ENCODE measurements at places on chromosomes 13 and 19.

GRCh38 chr13:93655154-93655553 is 428.5 kb downstream of the GPC6 start:
- no peak for DNase-seq

GRCh38 chr13:110443622-110444225 is 117.8 kb downstream of the RAB20 start:
- DNase-seq, result no peak

- peak; percentile 4 for DNase-seq
Observed at GRCh38 chr13:63345835-63346234, 1930.2 kb upstream of the PCDH20 start.

DNA sequence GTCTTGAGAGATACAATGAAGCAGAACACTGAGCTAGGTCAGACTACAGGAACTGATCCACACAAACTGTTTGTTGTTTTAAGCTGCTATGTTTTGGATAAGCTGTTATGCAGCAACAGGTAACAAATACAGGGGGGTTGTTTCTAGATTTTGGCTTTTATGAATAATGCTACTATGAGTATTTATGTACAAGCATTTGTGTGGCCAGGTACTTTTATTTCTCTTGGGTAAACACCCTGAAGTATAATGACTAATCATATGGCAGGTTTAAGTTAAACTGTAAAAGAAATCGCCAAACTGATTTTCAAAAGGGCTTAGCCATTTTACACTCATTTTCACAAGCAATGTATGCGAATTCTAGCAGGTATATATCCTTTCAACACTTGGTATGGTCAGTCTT is 166.0 kb downstream of the DNAJC3 start:
- no peak for DNase-seq

GRCh38 chr13:80151016-80151415 is 189.9 kb downstream of the SPRY2 start:
- DNase-seq, result no peak

DNA sequence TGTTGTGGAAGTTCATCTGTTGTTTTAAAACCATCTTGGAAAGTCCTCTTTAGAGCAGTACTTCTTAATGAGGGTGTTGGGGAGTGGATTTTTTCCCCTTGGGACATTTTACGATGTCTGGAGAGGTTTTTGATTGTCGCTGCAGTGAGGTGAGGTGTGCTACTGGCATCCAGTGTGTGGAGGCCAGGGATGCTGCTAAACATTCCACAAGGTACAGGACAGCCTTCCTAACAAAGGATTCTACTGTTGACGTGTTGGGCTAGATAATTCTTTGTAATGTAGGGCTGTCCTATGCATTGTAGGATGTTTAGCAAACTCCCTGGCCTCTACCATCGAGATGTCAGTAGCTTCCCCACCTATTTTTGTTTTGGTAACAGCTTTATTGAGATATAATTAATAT is 33.3 kb downstream of the NAA16 start:
- DNase-seq, result no peak

- DNase-seq, result no peak
Observed at GRCh38 chr13:52195401-52195837, 36.0 kb upstream of the NEK3 start.

DNA sequence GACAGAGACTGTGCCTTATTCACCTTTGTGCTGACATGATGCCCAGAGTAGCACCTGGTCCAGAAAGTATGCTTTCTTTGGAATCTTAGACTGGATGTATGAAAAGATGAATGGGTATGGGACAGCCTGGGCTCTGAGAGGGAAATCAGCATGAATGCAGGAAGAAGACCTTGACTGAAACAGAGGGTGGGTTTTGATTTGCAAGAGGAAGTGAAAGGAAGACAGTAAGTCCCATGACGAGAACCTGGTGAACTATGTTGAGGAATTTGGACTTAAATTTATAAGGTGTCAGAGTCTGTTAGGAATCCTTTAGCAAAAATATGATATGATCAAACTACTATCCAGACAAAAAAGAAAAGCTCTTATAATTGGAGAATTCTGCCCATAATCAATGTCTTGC is 301.9 kb downstream of the SPRY2 start:
- DNase-seq, result no peak

- DNase-seq, result no peak
Observed at GRCh38 chr13:25097426-25097825, 1.5 kb downstream of the PABPC3 start.

GRCh38 chr13:33251131-33251661 is 34.4 kb downstream of the STARD13 start:
- DNase-seq, result no peak

- no peak for DNase-seq
Observed at GRCh38 chr13:70188567-70188966, 80.3 kb upstream of the KLHL1 start.

DNA sequence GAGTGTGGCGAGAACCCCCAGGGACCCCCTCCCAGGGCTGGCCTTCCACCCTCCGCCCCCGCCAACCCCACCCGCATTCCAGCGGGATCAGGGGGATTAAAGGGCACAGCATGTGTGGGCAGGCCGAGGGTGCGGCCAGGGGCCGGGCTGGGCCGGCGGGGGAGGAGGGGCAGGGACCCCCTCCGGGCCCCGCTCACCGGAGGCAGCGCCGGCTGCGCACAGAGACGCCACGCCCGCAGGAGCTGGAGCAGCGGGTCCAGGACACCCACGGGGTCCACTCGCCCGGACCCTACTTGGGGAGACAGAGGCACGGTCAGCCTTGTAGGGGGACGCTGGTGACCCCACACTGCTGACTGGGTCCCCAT is 2.4 kb downstream of the ADAMTSL5 start:
- DNase-seq, result no peak

DNA sequence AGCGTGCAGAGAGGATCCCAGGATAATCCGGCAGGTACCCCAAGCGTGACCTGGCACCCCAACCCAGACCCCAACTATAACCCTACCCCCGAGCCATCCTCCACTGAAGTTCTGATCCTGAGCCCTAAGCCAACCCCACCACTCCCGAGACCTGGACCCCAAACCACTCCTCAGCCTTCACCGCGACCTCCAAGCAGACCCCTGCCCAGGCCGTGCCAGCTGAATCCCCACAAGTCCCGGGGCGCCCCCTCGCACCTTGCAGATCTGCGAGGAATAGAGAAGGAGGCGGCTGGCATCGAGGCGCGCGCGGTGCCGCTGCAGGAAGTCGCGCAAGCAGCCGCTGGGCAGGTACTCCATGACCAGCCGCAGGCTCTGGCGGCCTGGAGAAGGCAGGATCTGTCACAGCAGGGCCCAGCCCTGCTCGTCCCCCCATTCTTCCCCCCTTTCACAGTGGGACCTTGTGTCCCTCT is 10.1 kb upstream of the INSL3 start:
- no peak for DNase-seq

- DNase-seq, result no peak
Observed at GRCh38 chr19:18304208-18304457, 18.7 kb downstream of the LSM4 start.

GRCh38 chr19:29678484-29679106 is 13.3 kb downstream of the PLEKHF1 start:
- DNase-seq, result no peak

DNA sequence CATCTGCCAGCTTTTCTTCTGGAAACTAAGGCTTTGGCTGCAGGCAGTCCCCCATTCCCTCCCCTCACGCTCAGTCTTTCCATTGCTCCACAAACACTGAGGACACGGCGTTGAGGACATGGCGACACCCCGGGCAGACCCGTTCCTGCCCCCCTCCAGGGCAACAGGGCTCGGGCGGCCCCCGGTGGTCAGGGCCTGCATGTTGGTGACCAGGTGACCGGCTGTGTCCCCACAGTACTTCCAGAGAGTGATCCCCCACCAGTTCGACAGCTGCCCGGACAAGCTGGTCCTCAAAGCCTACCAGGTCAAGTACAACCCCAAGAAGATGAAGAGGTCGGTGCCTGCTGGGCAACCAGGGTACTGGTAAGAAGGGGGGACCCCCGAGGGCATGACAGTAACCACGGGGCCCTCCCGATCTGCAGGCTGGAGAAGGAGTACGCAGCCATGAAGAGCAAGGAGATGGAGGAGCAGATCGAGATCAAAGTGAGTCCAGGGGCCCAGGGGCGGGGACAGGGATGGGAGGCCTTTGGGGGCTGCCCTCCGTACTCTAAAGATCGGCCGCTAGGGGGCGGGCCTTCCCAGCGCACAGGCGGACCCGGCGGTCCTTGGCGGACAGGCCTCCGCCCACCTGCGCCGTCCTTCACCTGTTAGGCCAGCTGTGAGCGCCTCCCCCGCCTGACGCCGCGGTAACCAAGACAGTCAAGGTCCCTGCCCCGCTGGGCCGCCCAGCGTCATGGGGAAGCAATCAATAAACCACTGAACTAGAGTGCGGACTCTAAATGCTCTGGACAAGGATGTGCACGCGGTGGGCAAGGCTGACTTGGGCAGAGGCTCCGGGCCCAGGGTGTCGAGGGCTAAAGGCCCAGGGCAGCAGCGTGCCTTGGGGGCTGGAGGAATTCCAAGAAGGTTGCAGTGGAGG is 21.1 kb downstream of the PRR36 start:
- DNase-seq, result peak; percentile 68

GRCh38 chr13:73902296-73902695 is 231.9 kb downstream of the KLF12 start:
- no peak for DNase-seq

- no peak for DNase-seq
Observed at GRCh38 chr13:31385540-31385939, 185.8 kb downstream of the B3GLCT start.

GRCh38 chr13:102771298-102772041 is 2.1 kb downstream of the TEX30 start:
- no peak for DNase-seq

DNA sequence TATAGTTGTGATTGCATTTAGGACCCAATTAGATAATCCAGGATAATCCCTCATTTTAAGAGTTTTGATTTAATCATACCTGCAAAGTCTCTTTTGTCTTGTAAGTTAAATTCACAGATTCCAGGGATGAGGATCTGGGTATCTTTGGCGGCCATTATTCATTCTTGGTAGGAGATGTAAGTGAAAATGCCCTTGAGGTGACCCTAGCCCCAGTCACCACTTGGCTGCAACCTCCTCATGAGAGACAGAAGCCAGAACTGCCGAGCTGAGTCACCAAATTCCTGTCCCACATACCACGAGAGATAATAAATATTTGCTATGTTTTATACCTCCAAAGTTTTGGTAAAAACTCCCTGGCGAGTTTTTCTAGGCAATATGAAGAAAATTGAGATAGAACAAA is 389.4 kb downstream of the RFC3 start:
- no peak for DNase-seq

DNA sequence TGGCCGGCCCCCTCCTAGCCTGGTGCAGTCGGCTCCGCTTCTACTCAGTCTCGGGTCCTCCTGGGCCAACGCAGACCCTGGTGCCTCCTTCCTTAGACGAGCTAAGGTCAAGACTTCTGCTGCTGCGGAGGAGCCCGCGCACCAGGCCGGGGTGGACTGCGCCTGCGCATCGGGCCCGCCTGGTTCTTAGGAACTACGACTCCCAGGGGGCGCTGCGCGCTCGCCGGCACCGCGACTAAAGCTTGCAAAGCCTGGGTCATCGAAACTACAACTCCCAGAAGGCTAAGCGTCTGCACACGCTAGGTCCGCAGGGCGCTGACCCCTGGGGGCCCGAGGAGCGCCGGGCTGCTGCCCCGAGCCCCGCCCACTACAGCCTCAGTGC is at the start of gene ZNF835:
TSS of gene ZNF835 (minus strand) at position 145 of the 382 bp plus-strand sequence. CDS start 6,559 bp downstream, outside the sequence.
- no peak for DNase-seq

DNA sequence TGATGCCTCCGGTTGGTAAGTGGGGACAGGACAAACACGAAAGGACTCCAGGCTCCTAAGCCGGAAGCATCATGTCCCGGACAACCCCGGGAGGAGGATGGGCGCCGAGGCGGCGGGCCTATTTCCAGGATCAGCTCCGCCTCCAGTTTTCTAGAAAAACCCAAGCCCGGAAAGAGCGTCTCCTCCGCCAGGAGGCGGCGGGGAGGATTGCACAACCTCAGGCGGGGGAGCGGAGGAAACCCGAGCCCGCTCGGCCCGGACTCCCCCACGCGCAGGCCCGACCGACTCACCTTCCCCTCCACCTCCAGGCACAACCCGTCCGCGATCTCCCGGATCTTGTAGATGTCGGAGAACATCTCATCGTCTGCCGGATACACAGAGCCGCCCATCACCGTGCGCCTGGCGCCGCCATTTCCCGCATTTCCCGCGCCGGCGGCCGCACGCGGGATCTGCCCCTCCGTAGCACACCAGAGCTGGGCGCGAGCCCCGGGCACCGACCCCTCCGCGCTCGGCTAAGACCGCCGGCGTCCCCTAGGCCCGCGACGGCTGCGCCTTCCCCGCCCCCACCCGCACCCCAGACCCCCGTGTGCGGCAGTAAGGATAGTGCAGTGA is 455 bp downstream of the TPT1 start:
- DNase-seq, result peak; percentile 16

DNA sequence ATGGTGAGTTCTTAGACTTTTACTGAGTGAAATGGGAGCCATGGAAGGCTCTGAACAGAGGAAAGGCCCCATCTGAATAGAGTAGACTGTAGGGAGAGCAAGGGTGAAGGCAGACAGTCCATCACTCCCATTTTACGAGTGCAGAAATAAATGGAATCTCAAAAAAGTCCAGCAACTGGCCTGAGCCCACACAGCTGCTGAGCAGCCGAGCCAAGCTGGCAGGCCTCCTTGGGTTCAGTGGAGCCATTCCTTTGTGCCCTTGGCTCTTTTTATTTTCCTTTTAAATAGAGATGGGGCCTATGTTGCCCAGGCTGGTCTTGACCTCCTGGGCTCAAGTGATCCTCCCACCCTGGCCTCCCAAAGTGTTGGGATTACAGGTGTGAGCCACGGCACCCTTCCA is 1.0 kb upstream of the MYH14 start:
- DNase-seq, result no peak

DNA sequence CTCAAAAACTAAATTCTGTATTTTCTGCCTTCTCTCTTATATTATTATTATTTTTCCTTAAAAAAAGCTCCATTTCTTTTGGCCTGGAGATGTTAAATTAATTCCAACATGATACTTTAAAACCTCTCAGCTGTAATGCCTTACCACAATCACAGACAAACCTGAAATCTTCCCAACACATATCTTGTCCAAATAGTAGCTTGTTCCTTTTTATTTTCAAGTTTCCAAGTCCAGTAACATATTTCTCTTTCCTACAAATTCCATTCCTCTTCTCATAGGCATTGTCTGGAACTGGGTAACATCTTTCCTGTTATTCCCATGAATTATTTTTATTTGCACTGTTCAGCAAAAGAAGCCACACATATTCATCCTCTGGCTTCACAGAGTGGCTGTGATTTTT is 137.0 kb downstream of the SLITRK6 start:
- DNase-seq, result no peak

DNA sequence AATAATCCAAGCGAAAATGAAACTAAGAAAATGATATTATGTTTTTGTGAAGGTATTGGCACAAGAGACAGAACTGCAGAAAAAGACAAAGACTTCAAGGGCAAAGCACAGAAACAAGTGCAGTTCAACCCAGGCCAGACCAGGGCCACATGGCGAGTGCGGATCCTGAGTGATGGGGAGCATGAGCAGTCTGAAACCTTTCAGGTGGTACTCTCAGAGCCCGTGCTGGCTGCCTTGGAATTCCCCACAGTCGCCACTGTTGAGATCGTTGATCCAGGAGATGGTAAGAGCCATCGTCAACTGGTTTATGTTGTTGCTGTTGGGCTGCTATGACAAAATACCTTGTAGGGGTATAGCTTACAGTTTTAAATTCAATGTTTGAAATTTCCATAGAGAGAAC is 82.6 kb downstream of the FREM2 start:
- no peak for DNase-seq
